ENCODE measurements at places on chromosomes 6 and 20.

DNA sequence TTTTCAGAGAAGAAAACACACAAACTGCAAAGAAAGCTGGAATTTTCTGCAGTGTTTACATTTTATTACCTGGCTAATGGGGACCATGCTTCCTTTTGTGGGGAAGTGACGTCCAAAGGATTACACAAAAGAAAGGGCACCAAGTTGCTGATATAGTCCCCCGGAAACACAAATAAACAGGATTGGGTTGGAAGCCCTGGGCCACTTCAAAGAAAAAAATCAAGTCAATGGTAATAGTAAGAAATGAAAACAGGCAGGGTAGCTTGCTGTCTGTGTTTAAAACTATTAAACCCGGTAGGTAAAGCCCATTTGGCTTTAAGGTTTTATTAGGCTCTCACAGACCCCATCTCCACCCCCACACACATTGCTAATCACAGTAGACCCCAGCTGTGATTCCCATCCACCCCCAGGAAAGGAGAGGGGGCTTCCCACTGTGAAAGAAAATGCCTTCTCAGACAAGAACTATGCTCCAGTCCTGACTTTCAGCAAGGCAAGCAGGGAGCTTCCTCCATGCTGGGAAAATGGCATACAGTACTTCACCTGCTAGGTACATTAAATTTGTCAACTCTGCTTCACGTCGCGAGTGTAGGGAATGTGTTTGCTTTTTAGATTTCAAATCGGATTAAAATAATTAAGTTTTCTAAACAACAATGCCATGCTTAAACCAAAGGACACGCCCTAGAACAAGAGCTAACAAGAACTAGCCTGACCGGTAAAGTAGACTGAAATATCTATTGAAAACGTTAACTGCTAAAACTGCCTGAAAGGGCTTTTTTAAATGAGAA, 1.1 kb downstream of the PERP start:
- no peak for DNase-seq

DNA sequence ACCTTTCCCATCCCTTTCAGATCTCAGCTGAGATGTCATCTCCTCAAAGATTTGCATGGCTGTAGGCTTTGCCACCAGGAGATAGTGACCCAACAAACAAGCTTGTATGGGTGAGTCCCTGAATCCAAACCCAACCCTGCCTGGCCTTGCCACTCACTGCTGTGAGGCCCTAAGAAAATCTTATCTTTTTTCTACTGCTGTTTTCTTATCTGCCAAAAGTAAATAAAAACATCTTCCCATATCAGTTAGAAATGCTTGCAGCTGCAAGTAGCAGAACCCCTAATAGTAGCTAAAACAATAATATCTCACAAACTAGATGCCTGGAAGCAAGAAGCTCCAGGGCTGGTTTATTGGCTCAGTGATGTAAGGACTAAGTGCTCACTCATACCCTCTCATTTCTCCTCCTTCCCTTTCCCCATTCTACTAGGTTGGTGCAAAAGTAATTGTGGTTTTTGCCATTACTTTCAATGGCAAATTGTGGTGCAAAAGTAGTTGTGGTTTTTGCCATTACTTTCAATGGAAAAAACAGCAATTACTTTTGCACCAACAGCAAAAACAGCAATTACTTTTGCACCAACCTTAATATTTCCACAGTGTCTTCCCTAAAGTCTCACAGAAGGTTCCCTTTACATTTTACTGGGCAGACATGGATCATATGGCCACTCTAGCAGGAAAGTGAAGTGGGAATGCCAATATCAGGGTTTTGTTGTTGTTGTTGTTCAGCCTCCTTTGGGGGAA, 56.7 kb upstream of the PSMF1 start:
- DNase-seq: no peak

DNA sequence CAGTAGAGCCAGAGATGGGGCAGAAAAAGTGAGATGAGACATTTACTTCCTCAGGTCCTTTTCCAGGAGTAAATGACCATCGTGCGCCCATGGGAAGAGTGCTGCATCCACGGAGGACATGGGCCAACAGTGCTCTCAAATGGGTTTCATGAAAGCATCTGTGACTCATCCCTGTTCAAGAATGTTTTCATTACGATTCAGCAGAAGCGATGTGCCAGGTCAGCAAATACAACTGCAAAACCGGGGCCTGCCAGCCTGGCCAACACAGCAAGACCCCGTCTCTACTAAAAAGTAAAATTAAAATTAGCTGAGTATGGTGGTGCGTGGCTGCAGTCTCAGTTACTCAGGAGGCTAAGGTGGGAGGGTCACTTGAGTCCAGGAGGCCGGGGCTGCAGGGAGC, 125.1 kb downstream of the LY86 start:
- no peak for DNase-seq

- no peak for DNase-seq
Observed at GRCh38 chr6:3194535-3195419, 32.7 kb downstream of the TUBB2B start.

- no peak for DNase-seq
Observed at GRCh38 chr20:10051185-10051584, 16.4 kb downstream of the ANKEF1 start.

- DNase-seq: peak; percentile 15
Observed at GRCh38 chr6:26660000-26660361, 435 bp upstream of the ZNF322 start.

DNA sequence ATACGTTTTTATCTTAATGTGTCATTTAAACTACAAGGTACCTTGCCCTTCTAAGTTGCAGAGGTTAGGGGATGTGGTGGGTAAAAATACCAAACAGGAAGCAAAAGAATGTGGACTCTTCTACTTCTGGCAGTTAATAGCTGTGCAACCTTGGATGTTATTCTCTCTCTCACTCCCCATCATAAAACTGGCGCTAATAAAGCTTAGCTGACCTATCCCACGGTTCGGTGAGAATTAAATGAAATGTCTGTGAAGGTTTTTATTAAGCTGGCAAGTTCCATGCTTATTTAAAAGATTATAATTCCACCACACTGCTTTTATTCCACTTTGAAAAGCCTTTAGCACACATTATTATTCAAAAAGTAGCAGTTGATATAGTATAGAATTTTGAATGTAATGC, 127.8 kb upstream of the SLC22A23 start:
- DNase-seq: no peak

GRCh38 chr6:31170987-31171671, 647 bp upstream of the POU5F1 start:
- DNase-seq: no peak

GRCh38 chr6:109702791-109703190, 11.7 kb downstream of the FIG4 start:
- no peak for DNase-seq

Measured in epithelial cell of proximal tubule (primary cell).